ENCODE measurements at places on chromosomes 12 and 14.

DNA sequence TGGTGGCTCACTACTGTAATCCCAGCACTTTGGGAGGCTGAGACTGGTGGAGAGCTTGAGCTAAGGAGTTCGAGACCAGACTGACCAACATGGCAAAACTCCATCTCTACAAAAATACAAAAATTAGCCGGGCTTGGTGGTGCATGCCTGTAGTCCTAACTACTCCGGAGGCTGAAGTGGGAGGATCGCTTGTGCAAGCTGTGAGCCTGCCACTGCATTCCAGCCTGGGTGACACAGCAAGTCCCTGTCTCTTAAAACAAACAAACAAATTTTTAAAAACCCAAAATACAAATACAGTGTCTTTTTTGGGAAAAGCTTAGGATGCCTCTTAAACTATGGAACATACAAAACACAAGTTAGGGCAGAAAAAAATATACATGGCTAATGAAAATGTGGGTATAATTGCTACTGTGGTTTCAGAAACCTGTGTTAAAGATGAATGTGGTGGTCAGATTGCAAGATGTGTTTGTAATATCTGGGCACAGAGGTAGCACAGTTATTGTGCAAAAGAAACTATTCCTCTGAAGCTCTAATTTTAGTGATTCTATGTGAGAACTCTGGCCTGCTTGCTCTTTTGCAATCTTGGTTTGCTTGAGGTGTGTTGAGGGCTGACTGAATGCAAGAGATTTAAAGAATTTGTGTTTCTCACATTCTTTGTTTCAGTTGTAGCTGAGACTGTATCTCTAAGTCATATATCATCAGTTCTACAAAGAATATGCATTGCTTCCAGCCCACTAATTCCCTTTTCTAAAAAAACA lies 3.9 kb upstream of the HSPA2 start:
- DNase-seq, result no peak

GRCh38 chr12:14403293-14403692 lies 37.8 kb downstream of the ATF7IP start:
- DNase-seq, result no peak

GRCh38 chr12:71141378-71141926 lies 16.3 kb downstream of the TSPAN8 start:
- DNase-seq, result no peak

GRCh38 chr12:16603260-16603915 lies 2.6 kb downstream of the LMO3 start:
- no peak for DNase-seq

- DNase-seq, result no peak
These were observed 109.1 kb downstream of the VCPKMT start for GRCh38 chr14:50007123-50007903.

GRCh38 chr12:44874981-44875416 lies 1.1 kb downstream of the NELL2 start:
- no peak for DNase-seq

DNA sequence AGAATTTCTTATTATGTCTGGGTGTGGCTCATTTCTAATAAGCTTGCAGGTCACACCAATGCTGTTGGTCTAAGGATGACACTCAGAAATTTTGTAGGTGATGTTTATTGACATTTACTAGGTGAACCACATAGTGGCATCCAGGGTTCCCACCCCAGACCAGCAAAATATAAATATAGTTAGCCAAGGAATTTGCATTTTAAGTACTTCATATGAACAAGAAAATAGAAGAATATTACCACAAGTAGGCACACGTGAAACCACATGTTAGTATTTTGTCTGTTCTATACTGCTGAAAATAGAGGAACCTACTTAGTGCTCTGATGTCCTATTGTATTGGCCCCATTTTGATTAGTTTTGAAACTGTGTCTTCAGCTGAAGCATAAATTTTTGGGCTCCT lies 71.1 kb downstream of the USP15 start:
- DNase-seq, result no peak

DNA sequence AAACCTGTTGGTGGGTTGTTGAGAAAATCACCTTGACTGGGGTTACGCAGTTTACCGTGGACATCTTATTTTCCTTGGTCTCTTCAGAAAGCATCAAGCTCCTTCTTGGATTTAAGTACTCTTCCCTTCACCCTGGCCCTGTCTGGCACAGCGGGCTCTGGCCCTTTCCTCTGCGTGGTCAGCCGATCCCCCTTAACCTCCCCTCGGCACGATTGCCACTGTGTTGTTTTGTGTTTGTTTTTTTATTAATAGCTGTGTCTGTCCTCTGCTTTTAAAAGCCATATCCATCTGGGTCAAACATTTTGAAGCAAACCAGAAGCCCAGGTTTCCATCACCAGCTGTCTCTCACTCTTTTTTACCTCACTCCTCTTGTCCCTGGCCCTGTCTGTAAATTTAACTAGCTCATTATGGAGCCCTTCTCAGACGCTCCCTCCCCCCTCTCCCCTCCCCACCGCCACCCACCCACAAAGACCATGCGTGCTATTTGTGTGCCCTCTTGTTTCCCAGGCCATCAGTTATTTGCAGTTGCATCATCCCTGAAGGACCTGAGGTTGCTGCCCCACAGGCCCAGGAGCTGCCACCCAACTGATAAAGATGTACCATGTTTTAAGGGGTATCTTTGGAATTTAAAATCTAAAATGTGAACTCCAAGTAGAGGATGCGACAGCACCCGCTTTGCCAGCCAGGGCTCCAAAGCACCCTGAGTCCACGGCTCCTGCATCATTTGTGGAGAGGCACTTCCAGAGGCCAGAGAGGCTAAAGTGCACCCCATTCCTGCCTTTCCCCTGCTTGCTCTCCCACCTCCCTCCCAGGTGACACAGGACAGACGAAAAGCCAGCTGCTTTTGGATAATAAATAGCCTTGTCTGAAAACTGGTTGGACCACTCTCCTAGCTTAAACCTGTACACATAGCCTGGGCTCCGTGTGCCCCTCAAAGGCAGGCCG lies 3.9 kb downstream of the BCL11B start:
- no peak for DNase-seq

DNA sequence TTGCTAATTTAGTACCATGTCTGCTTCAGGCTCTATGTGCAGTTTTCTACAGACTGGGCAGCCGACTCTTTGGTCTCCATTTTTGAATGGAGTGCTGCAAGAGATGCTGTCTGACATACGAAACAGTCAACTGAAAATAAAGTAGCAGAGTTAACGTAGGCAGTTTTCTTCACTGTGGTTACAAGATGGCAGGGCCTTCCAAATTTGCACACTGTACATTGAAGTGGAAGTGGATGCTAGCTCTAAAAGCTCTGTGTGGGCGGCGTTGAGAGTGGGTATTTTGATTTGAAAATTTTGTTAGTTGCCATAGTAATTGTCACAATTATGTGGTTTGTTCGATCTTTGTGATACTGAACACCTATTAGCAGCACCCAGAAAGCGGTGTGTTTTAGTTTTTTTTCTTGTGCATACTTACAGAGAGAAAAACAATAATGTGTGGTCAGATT lies 154.9 kb upstream of the ATP2B1 start:
- no peak for DNase-seq

- no peak for DNase-seq
These were observed 72.4 kb downstream of the HECTD4 start for GRCh38 chr12:112309797-112310196.

- DNase-seq, result no peak
These were observed 45.8 kb upstream of the TMEM132D start for GRCh38 chr12:129949651-129950050.

All from skeletal muscle cell (primary cell).